ENCODE measurements at places on chromosomes 3 and 15. TPM values are rescaled to one million over a fixed set of nuclear protein-coding genes. Genes with fewer than 3 reads are reported as not detected.

Gene HIGD2B
- not detected for polyA plus RNA-seq

Gene RBM5
- 238 TPM for polyA plus RNA-seq

Gene POLG
- polyA plus RNA-seq: 56.1 TPM

Gene PCSK6
- polyA plus RNA-seq: 7.2 TPM

Gene GOLGA6D
- polyA plus RNA-seq: 0.14 TPM

DNA sequence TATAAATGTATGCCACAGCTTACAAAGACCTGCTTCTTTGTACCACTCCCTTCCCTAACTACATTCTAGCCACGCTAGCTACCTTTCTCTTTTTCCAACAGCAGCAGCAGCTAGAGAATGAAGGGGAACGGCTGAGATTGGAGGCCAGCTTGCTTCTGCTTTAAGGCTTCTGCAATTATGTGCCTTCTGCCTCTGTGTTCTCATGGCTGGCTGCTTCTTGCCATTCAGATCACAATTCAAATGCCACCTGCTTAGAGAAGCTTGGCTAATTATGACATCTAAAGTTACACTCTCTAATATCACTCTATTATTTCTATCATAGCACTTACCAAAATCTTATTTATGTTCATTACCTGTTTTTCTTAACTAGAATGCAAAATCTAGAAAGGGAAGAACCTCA lies 95.2 kb downstream of the RYK start:
- DNase-seq: peak; percentile 9

DNA sequence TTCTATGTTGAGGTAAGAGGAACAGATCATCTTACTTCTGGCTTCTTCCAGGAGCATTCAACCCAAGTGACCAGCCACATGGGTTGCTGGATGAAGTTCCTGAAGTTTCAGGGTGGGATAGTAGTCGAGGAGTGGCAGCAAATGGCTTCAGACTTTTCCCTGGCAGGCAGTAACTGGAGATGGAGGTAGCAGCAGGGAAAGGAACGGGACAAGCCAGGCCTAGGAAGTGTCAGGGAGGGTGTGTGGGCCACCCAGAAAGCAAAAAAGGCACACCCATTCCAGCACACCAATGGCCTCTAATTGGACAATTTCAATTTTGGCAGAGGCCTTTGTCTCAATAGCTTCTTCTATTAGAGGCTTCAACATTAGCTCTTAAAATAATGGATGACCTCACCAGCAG lies 498.6 kb upstream of the ATP11B start:
- no peak for DNase-seq

- no peak for DNase-seq
Measured at GRCh38 chr3:43353923-43354670, 67.8 kb downstream of the SNRK start.

DNA sequence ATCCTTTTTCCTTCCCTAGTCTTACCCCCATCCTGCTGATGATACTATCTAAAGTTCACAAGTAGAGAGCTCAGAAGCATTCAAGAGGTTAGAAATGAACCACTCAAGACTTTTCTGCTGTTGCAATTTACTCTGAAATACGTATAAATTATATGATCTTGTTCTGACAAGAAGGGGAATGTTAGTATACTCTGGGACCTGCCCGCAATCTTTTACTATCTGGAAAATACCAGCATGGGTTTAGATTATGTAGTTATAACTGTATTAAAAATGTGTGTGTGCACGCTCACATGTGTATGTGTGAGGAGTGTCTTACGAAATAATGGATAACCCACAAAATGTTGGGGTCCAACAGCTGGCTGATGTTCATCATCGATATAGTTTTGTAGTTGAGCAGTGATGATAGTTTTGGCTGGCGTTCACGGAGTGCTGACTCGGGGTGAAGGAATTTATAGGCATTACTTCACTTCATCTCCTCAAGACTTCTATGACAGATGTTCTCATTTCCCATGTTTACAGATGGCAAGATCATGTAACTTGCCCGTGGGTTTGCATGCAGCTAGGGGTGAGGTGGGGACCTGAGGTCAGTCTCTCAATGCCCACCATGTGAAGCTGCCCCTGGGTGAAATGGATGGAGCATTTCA lies 297.5 kb upstream of the LYSMD4 start:
- DNase-seq: no peak

GRCh38 chr15:35465783-35466182 lies 80.2 kb downstream of the DPH6 start:
- no peak for DNase-seq

DNA sequence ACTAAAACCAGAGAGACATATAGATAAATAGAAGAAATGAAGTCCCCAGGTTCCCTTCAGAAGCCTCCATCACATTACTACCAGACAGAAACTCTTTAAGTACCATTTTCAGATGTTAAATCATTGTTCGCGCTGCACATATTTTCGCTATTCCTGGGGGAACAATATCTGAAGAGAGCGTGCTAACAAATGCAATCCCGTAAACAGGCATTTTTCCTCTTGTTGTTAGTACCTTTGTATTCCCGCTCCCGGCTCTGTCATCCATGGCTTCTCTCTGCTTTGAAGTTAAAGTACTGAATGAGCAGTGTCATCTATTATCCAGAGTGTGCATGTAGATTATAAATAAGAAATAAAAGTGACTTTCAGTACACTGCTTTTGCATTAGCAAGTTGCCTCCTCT lies 412.3 kb downstream of the FOXP1 start:
- DNase-seq: no peak

- DNase-seq: no peak
Measured at GRCh38 chr3:23612296-23612891, 193.4 kb upstream of the UBE2E1 start.

Data from left renal cortex interstitium (tissue), 4 donors.